Hair follicle dermal papilla cell (primary cell): ENCODE measurements at places on chromosomes 3 and 15. TPM values are rescaled to one million over a fixed set of nuclear protein-coding genes. Genes with fewer than 3 reads are reported as not detected.

UCN2 gene
- 2.6 and 2.9 TPM in 2 replicates for total RNA-seq

GATM gene
- not detected in 2 replicates for total RNA-seq

CLRN1 gene
- 0.32 TPM in 1 of 2 replicates, not detected in the other for total RNA-seq

PROS1 gene
- 7.8 and 12.0 TPM in 2 replicates for total RNA-seq

FBXL22 gene
- total RNA-seq: 0.49 and 1.1 TPM in 2 replicates

TNFAIP8L3 gene
- total RNA-seq: 0.81 and 2.7 TPM in 2 replicates

PRRT3 gene
- 4.9 and 6.0 TPM in 2 replicates for total RNA-seq

SPATA12 gene
- total RNA-seq: not detected in 2 replicates

CSTA gene
- total RNA-seq: 3.7 and 3.8 TPM in 2 replicates

IRAK2 gene
- 5.0 and 5.6 TPM in 2 replicates for total RNA-seq

ZXDC gene
- total RNA-seq: 29.1 and 36.5 TPM in 2 replicates

PIGBOS1 gene
- total RNA-seq: 6.1 and 8.0 TPM in 2 replicates

GADL1 gene
- total RNA-seq: not detected in 2 replicates

ADCY5 gene
- 0.97 and 1.3 TPM in 2 replicates for total RNA-seq

LPP gene
- 104 and 121 TPM in 2 replicates for total RNA-seq

AGTR1 gene
- total RNA-seq: 37.2 and 42.3 TPM in 2 replicates

ATP2B2 gene
- total RNA-seq: not detected in 2 replicates

DISP2 gene
- 0.49 and 0.65 TPM in 2 replicates for total RNA-seq

ACKR4 gene
- total RNA-seq: 86.3 and 170 TPM in 2 replicates

SOX14 gene
- total RNA-seq: not detected in 2 replicates

KNL1 gene
- total RNA-seq: 2.9 and 3.6 TPM in 2 replicates

TLR9 gene
- under 0.01 TPM in 1 of 2 replicates, not detected in the other for total RNA-seq

SH2D7 gene
- total RNA-seq: not detected in 2 replicates

TBCCD1 gene
- 15.7 and 22.6 TPM in 2 replicates for total RNA-seq

HGD gene
- total RNA-seq: not detected in 2 replicates

CTNNB1 gene
- 755 and 930 TPM in 2 replicates for total RNA-seq

THBS1 gene
- total RNA-seq: 17,561 and 20,362 TPM in 2 replicates

GLDN gene
- total RNA-seq: 9.4 and 18.3 TPM in 2 replicates

ALPK3 gene
- total RNA-seq: 0.12 and 0.32 TPM in 2 replicates

SACM1L gene
- 32.4 and 42.0 TPM in 2 replicates for total RNA-seq

SLC27A2 gene
- 0.16 and 0.24 TPM in 2 replicates for total RNA-seq

MYEF2 gene
- 2.9 and 4.1 TPM in 2 replicates for total RNA-seq

LHFPL4 gene
- 0.12 TPM in 1 of 2 replicates, not detected in the other for total RNA-seq

TNNC1 gene
- 3.1 and 5.5 TPM in 2 replicates for total RNA-seq

PLCH1 gene
- total RNA-seq: 0.32 TPM in 1 of 2 replicates, not detected in the other

CHRNA7 gene
- 0.81 and 1.2 TPM in 2 replicates for total RNA-seq

PLSCR5 gene
- total RNA-seq: not detected in 2 replicates

GHSR gene
- total RNA-seq: not detected in 2 replicates

SCN5A gene
- total RNA-seq: 0.24 and 0.32 TPM in 2 replicates

IQCF5 gene
- not detected in 2 replicates for total RNA-seq

NOX5 gene
- 0.49 and 0.65 TPM in 2 replicates for total RNA-seq

CHRM5 gene
- under 0.01 TPM in 1 of 2 replicates, not detected in the other for total RNA-seq

CAND2 gene
- total RNA-seq: 13.1 and 15.7 TPM in 2 replicates

MTFMT gene
- 21.5 and 24.3 TPM in 2 replicates for total RNA-seq

REC114 gene
- total RNA-seq: not detected in 2 replicates

COLQ gene
- total RNA-seq: 0.61 and 0.81 TPM in 2 replicates

MME gene
- total RNA-seq: 1,376 and 1,611 TPM in 2 replicates

SAMD7 gene
- not detected in 2 replicates for total RNA-seq

RTP1 gene
- not detected in 2 replicates for total RNA-seq

LSAMP gene
- 0.12 and 0.49 TPM in 2 replicates for total RNA-seq

NECTIN3 gene
- 123 and 136 TPM in 2 replicates for total RNA-seq

FILIP1L gene
- 8.9 and 11.0 TPM in 2 replicates for total RNA-seq
